Neural crest cell (in vitro differentiated cells): ENCODE measurements at places on chromosomes 1 and 21. TPM values are rescaled to one million over a fixed set of nuclear protein-coding genes. Genes with fewer than 3 reads are reported as not detected.

OR6N1 gene
- total RNA-seq: not detected in 2 replicates

- DNase-seq: no peak
These were observed 65.8 kb downstream of the MEGF6 start for GRCh38 chr1:3545363-3546047.

PRAMEF9 gene
- not detected in 2 replicates for total RNA-seq

DNA sequence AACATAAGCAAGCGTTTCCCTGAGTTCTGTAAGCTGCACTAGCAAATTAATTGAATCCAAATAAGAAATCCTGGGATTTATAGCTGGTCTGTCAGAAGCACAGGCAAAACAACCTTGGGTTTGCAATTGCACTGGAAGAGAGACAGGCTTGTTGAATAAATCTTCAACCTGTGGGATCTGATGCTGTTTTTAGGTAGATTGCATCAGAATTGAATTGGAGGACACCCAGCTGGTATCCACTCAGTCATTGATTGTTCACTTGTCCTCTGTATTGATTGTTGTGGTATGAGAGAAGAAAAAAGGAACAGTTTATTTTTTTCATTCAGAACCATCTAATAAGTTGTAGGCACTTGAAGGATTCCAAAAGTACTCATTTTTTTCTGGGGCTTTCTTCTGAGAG is 497.4 kb downstream of the SIPA1L2 start:
- DNase-seq: no peak

GRCh38 chr1:49817681-49818080 is 206.1 kb downstream of the AGBL4 start:
- DNase-seq: no peak

DNA sequence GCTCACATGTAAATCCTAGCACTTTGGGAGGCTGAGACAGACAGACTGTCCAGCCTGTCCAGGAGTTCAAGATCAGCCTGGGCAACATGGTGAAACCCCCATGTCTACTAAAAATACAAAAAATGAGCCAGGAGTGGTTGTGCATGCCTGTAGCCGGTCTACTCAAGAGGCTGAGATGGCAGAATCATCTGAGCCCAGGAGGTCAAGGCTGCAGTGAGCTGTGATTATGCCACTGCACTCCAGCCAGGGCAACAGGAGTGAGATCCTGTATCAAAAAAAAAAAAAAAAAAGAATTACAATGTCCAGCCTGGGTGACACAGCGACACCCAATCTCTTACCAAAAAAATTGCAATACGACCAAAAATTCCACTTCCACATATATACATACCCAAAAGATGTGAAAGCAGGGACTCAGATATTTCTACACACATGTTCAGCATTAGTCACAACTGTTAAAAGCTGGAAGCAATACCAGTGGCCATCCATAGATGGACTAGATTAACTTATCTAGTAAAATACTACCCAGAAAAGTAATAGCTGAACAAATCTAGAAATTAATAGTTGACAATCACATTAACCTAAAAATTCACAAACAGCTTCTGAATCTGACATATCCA is 49.2 kb downstream of the ASH1L start:
- no peak for DNase-seq

CD1B gene
- total RNA-seq: not detected in 2 replicates

BRDT gene
- not detected in 2 replicates for total RNA-seq

HEYL gene
- total RNA-seq: 4.9 and 5.0 TPM in 2 replicates

DNA sequence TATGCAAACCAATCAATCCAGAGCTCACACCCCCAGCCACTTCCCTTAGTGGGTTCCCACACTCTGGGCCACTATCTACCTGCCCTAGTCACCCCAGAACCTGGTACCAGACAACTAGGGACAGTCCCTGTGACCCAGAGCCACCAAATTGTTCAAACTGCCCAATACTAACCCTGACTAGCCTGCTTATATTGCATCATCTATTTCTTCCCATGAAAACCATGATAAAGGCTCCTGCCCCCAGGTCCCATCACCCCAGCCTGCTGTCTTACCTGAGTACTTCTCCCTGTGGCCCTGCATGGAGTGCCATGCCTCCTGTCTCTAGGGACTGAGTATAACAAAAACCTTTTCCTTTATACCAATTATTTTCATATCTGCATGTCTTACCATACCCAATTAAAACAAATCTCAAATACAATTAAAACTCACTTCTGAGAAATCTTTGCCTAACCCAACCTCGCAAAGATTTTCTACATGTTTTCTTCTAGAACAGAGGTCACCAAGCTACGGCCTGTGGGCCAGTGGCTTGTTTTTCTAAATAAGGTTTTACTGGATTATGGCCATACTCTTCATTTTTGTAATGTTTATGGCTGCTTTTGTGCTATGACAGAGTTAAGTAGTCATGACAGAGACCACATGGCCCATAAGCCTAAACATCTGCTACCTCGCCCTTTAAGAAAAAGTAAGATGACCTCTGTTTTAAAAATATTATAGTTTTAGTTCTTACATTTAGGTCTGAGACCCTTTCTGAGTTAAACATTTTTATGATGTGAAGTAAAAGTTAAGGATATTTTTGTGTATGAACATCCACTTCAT is 31.0 kb upstream of the NID1 start:
- DNase-seq: no peak

GRCh38 chr1:225388372-225388771 is 39.5 kb downstream of the LBR start:
- DNase-seq: no peak

DNA sequence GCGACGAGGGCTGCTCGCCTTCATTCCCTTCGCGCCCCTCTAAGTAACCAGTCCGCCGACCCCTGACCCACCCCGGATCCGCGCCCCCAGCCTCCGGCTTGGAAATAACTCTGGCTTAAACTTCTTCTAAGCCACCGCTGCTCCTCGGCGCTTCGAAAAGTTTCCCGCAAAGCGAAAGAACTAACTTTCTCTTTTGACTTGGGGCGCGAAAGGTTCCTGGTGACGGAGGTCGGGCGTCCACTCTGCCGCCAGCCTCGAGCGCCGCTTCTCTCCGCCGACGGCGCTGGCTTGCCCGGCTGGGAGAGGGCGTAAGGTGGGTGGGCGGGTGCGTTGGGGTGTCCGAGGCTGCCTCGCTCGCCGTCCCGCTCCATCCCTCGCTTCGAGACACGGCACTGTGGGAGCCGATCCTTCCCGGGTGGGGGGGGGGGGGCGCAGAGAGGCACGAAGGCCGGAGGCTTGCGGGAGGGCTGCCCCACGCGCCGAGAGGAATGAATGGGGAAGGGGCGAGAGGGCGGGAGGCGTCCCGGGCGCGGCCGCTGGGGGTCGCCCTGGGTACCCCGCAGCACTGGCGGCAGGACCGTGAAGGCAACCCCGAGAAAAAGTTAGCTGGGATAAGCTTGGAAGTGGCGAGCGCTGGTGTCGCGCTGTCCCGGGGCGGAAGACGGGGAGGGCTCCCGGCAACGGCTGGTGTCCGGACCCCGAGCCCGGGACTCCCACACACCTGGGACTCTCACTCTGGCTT is 569 bp downstream of the ATF3 start:
- DNase-seq: peak; percentile 73

CXADR gene
- total RNA-seq: 32.6 and 34.8 TPM in 2 replicates

GIPC2 gene
- total RNA-seq: not detected in 2 replicates

- DNase-seq: no peak
These were observed 14.5 kb downstream of the AGPAT3 start for GRCh38 chr21:43879348-43880110.

- no peak for DNase-seq
These were observed 5.6 kb downstream of the RNF2 start for GRCh38 chr1:185050823-185051451.

DNA sequence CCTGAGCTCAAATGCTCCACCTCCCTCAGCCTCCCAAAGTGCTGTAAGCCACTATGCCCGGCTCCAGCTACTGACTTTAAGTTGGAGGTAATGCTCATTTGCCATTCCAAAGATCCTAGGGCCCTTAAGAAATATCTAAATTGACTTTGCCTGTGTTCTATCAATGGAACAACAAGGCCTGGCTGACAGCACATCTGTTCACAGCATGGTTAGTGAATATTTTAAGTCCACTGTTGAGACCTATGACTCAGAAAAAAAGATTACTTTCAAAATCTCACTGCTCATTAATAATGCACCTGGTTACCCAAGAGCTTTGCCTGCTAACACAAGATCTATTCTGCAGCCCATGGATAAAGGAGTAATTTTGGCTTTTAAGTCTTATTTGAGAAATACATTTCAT is 3.5 kb upstream of the SSX2IP start:
- DNase-seq: no peak

PLA2G2A gene
- not detected in 2 replicates for total RNA-seq

DNA sequence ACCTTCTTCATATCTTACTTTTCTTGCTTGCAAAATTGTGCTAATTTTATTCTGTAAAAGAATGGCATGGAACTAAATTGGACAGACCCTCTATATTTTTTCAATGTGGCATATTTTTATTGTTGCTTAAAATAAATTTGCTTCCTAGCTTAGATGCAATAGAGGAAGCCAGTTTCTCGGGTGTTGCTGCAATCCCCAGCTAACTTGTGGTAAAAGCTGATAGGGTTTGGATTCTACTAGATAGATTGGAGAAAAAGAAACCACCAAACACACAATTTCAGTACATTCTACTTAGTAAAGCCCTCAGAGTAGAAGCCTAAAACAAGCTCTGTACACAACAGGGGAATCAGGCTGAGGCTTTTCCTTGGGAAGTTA is 49.5 kb upstream of the GCLM start:
- DNase-seq: no peak
